ENCODE measurements at places on chromosomes 5 and 9.
A peak's percentile ranks its signal among the peaks of the same experiment; 100 is the strongest.

GRCh38 chr9:86020731-86021130, 78.6 kb downstream of the GOLM1 start:
- no peak for DNase-seq

GRCh38 chr9:121963528-121963995, 129.5 kb downstream of the TTLL11 start:
- no peak for DNase-seq

DNA sequence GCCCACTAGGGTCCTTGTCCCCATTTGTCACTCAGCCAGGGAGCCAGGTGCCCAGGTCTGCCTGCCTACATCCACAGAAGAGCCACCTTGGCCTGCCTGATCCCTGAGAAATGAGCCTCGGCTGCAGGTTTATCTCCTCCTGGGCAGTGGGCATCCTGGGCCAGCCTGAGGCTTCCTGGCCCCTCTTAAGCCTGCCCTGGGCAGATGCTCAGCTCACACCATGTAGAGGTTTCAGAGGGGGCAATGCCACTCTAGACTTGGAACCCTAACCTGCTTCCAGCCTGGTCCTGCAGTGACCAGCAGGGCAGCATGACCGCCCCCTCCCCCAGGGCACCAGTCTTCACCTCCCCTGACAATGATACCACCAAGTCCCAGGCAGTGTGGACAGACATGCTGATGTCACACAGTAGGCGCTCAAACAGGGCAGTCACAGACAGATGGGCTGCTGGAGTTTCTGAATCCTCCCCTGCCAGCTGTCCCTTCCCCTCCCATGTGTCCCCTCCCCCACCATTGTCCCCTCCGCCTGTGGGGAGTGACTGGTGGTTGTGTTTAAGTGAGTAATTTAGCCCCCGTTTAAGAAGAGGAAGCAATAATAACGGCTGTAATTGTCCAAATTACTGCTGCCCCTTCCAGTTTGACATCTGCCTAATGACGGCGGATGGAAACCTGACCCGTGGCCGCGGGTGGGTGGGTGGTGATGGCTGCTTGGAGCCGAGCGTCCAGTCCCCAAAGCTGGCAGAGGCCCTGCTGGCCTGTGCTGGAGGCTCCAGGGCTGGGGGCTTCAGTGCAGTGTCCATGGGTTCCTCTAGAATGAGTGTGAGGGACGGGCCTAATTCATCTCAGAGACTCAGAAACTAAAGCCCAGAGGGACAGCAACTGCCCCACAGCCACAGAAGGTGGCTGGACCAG, 147.7 kb downstream of the BARX1 start:
- peak; percentile 45 for DNase-seq

GRCh38 chr9:82940376-82940775, 122.6 kb downstream of the RASEF start:
- no peak for DNase-seq

DNA sequence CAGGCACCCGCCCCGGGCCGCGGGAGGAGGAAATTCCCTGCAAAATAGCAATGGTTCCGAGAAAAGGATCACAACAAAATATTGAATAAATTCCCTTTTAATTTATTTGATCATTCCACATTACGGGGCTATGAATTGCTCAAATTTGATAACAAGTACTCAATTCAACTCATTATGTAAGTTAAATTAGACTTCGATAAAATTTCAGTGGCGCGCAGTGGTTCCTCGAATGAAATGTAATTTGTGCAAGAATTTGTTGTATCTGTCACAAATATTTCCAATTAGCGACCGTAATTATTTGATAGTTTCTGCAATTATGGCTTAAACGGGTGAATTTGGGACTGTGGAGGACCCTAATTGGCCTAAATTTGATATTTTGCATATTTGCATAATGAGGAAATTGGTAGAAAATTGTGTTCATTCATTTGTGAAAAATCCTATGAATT, 76.0 kb upstream of the TBCA start:
- DNase-seq, result no peak

All from NCI-H1105 treated with DMSO at 0.1 percent for 48 hours (cell line).